ENCODE measurements at places on chromosomes 5 and 9. TPM values are rescaled to one million over a fixed set of nuclear protein-coding genes. Genes with fewer than 3 reads are reported as not detected.

- no peak overlapping the region for H3K4me3 ChIP-seq
- H3K4me1 ChIP-seq: no peaks in the 10 kb centered on the region
- no peaks in the 10 kb centered on the region for H3K27me3 ChIP-seq
Measured at GRCh38 chr9:75979362-75979761, 88.9 kb downstream of the PCSK5 start.

- no peaks in the 10 kb centered on the region for H3K27me3 ChIP-seq
- H3K27ac ChIP-seq: no peak overlapping the region
- no peaks in the 10 kb centered on the region for H3K36me3 ChIP-seq
- DNase-seq: no peak
- H3K4me3 ChIP-seq: no peak overlapping the region
- H3K4me1 ChIP-seq: no peaks in the 10 kb centered on the region
Measured at GRCh38 chr5:111999286-111999685, 242.3 kb upstream of the NREP start.

GRCh38 chr5:74424162-74424868 is 216.2 kb downstream of the ENC1 start:
- no peaks in the 10 kb centered on the region for H3K36me3 ChIP-seq
- no peak overlapping the region for H3K27ac ChIP-seq
- no peak overlapping the region for H3K4me3 ChIP-seq
- H3K27me3 ChIP-seq: no peaks in the 10 kb centered on the region
- peaks cover 11% of the 10 kb centered on the region for H3K4me1 ChIP-seq
- DNase-seq: no peak

- no peak overlapping the region for H3K4me3 ChIP-seq
- H3K27ac ChIP-seq: no peak overlapping the region
- no peaks in the 10 kb centered on the region for H3K27me3 ChIP-seq
- no peaks in the 10 kb centered on the region for H3K4me1 ChIP-seq
- H3K36me3 ChIP-seq: no peaks in the 10 kb centered on the region
Measured at GRCh38 chr9:11894136-11894535, 799.0 kb upstream of the TYRP1 start.

DNA sequence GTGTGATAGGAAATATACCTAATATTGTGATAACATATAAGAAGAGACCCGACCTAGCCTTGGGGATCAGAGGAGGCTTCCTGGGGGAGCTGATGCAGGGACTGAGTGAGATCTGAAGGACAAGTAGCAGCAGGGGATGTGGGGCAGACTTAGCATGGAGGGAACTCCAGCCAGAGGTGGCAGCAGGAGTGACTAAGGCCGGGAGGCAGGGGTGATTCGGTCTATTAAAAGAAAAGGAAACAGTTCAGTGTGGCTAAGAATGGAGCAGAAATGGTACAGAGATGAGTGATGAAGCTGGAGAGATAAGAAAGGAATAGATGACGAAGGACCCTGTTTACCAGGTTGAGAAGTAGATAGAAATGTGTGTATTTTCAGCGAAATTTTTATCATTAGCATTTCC is 408.8 kb downstream of the ENC1 start:
- H3K4me1 ChIP-seq: no peaks in the 10 kb centered on the region
- no peaks in the 10 kb centered on the region for H3K36me3 ChIP-seq
- no peak for DNase-seq

DNA sequence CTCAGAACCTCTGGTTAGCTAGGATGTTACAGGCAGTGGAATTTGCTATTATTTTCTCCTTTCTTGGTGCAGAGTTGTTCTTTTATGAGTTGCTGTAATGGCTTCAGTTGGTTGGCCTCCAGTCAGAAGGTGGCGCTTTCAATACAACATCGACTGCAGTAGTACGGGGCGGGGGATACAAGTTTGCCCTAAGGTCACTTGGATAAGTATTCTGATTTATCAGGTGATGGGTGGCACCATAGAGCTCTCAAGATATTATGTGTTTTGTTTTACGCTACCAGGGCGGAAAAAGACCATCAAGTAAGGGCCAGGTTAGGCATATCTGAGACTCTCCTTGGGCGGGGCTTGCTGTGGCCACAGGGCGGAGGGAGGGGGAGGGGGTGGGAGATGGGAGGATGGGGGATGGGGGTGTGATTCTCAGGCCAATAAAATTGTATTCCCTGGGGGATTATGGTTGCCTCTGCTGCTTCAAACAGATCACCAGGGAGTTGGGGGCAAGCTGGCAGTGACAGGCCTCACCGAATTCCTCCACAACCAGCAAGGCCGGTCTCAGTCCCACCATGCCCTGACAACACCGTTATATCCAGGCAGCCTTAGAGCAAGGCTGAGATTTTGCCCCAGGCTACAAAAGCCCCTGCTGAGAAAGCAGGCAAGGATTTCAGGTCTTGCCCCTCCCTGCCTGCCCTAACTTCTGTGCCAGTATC is 15.9 kb upstream of the RNF38 start:
- no peaks in the 10 kb centered on the region for H3K4me1 ChIP-seq
- no peak for DNase-seq
- H3K27me3 ChIP-seq: no peaks in the 10 kb centered on the region
- H3K27ac ChIP-seq: no peak overlapping the region
- H3K36me3 ChIP-seq: no peaks in the 10 kb centered on the region
- no peak overlapping the region for H3K4me3 ChIP-seq

Gene ARL10
- total RNA-seq: 8.2 TPM

Gene SH3RF2
- total RNA-seq: 20.3 TPM

Gene HACD4
- 6.3 TPM for total RNA-seq
